ENCODE measurements at places on chromosomes 16 and 17. TPM values are rescaled to one million over a fixed set of nuclear protein-coding genes. Genes with fewer than 3 reads are reported as not detected.

DNA sequence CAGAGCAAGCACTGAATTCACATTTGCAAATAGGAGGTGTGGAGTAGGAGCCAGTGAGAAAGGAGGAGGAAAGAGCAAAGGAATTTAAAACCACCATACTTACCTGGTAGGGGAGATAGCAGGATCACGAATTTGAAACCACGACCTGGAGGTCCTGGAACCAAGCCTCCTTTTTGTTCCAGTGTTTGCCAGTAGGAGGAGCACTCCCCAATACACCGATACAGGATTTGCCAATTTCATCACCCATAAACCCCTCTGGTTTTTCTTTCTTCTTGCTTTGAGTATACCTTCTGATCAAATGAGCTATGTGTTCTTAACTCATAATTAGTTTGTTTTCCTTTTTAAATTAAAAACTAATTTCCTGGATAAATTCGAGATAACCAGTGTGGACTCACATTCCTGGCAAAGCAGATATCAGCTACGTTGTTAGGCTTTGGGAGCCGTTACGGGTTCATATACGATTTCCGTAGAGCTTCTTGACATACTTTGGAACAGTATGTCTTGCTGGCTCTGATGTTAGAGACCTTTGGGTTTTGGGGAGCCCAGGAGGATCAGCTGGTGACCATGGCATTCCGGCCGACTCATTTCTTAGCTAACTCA is 22.7 kb downstream of the BCO1 start:
- DNase-seq = peak; percentile 55
- H3K4me3 ChIP-seq = no peak overlapping the region
- no peaks in the 10 kb centered on the region for H3K36me3 ChIP-seq

- no peaks in the 10 kb centered on the region for H3K36me3 ChIP-seq
- H3K27ac ChIP-seq = no peak within 1 kb of the TSS
- H3K27me3 ChIP-seq = no peaks in the 10 kb centered on the region
- peak; percentile 67 for DNase-seq
Observed at GRCh38 chr16:83898463-83899271, at the start of gene MLYCD. TSS of gene MLYCD (plus strand) at chr16:83899115. CDS start at chr16:83899145, 30 bp downstream.

- no peaks in the 10 kb centered on the region for H3K27me3 ChIP-seq
- no peak overlapping the region for H3K4me3 ChIP-seq
- no peak for DNase-seq
- no peaks in the 10 kb centered on the region for H3K4me1 ChIP-seq
- no peak overlapping the region for H3K27ac ChIP-seq
- H3K36me3 ChIP-seq = no peaks in the 10 kb centered on the region
Observed at GRCh38 chr16:12429756-12430155, 373.9 kb downstream of the CPPED1 start.

DNA sequence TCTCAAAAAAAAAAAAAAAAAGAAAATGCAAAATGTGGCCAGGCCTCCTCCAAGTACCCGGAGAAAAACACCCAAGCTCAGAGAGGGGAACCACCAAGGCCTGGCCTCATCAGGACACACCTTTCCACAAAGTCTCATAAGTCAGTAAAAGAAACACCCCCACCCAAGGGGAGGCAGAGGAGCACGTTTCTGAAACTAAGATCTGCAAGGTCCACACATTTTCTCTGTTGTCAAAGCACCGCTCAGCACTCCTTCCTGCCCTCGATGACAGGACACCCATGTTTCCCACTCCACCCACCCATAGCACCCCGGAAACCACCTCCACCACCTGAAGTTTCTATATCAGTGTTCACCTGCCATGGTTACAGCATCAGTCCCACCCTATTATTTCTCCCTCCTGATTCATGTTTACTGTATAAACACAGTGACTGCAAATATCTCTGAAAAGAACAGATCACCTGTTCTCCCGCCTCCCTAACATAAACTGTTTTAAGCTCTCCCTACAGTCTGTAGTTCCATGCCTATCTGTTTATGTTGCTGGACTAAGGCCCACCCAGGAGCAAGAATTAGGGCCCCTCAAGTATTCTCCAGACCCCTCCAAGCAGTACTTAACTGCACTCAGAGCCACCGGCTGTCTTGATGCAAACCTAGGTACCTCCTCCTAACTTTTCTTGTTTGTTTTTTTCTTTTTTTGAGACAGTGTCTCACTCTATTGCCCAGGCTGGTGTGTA is 2.0 kb downstream of the CORO7 start:
- no peak for DNase-seq
- no peaks in the 10 kb centered on the region for H3K27me3 ChIP-seq
- no peak overlapping the region for H3K27ac ChIP-seq
- peaks cover 22% of the 10 kb centered on the region for H3K4me1 ChIP-seq
- H3K4me3 ChIP-seq = no peak overlapping the region
- H3K36me3 ChIP-seq = no peaks in the 10 kb centered on the region

DNA sequence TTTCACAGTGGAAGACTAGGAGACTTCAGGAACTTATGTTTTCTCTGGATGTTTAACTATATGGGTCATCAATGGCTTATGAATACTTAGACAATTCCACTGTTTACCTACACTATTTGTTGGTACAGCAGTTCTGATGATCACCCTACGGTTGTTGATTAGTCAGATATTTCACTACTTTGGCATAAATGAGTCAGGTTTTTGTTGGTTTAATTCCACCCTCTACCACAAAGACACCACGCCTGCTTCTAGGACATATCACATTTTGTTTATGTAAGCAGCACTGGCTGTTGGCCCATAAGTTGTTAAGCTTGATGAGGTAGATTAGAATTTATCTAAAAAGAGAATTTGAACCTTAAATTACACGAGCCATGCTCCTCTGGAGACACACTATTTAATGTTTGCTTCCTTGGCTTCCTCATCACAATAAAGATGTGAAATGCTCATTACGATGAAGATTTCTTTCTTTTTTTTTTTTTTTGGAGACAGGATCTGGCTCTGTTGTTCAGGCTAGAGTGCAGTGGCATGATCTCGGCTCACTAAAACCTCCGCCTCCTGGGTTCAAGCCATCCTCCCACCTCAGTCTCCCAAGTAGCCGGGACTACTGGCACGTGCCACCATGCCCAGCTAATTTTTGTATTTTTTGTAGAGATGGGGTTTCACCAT is 4.3 kb downstream of the GDE1 start:
- no peaks in the 10 kb centered on the region for H3K27me3 ChIP-seq
- H3K36me3 ChIP-seq = peaks cover 23% of the 10 kb centered on the region
- DNase-seq = peak; percentile 92
- H3K4me3 ChIP-seq = no peak overlapping the region

DNA sequence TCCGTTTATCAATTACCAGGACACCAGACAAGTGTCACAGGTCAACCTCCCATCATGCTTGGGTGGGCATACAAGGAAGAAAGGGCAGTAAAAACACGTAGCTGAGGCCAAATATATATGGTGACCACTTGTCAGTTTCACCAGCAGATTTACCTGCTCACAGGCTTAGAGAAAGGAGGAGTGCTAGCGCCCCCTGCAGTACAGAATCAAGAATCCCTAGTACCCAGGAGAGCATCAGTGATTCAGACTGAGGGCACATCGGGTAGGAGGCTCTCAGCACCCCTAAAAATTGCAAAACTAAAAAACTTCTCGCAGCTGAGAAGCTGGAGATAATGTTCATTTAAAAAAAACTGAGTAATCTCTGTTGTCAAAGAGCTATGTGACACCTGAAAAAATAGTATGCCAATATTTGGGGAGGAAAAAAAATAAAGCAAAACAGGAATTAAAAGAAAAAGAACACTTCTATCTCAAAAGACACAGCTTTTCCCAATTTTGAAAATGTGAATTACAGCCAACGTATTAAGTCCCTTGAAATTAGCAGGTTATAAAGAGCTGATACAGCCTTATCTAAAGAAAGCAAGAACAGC is 21.2 kb upstream of the MON1B start:
- peak; percentile 55 for DNase-seq
- H3K27ac ChIP-seq = no peak overlapping the region
- no peaks in the 10 kb centered on the region for H3K36me3 ChIP-seq
- H3K27me3 ChIP-seq = peaks cover 14% of the 10 kb centered on the region
- no peak overlapping the region for H3K4me3 ChIP-seq

DNA sequence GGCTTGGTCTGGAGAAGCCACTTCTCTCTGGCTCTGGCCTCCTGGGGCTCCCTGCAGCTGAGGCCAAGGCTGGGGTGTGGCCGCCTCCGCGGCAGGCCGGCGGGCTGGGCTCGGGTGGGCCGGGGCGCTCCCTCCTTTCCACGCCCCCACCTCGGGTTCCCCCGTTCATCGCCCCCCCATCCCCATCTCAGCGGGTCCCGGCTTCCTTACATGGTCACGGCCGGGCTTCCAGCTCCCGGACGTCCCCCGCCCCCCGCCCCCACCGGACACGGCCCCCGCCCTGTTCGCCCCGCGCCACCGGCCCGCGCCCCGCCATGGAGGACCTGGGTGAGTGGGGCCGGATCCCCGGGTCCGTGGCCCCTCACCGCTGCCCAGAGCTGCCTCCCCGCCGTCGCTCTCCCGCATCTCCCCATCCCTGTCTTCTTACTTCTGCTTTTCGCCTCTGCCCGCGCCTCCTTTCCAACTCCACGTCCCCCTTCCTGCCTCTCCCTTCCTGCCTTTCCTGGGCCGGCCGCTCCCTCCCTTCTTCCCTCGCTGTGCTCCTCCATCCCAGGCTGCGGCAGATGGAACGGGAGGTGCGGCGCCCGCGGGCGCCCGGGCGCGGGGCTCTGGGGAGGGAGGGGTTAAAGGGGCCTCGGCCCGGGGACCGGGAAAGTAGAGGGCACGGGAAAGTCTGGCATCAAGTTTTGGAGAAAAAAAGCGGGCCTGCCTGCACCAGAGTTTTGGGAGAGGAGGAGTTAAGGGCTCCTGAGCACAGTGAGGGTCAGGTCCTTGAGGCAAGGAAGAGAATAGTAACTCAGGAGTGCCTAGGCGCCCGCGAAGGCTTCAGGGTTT is at the start of gene TGFB1I1:
TGFB1I1 (plus strand) TSS at position 278 of the 834 bp plus-strand sequence; CDS start at position 315, 37 bp downstream.
- peak; percentile 8 for DNase-seq
- H3K4me1 ChIP-seq = no peaks in the 10 kb centered on the region
- no peaks in the 10 kb centered on the region for H3K36me3 ChIP-seq
- peak within 1 kb of the TSS; percentile 73 for H3K4me3 ChIP-seq
- no peaks in the 10 kb centered on the region for H3K27me3 ChIP-seq

GRCh38 chr17:5481451-5481850 is 4.5 kb downstream of the DERL2 start:
- peaks cover 69% of the 10 kb centered on the region for H3K36me3 ChIP-seq
- no peak for DNase-seq
- no peaks in the 10 kb centered on the region for H3K27me3 ChIP-seq
- H3K27ac ChIP-seq = no peak overlapping the region
- no peak overlapping the region for H3K4me3 ChIP-seq

GRCh38 chr16:56872863-56873391 is 7.9 kb downstream of the SLC12A3 start:
- no peak for DNase-seq
- no peaks in the 10 kb centered on the region for H3K27me3 ChIP-seq
- no peaks in the 10 kb centered on the region for H3K4me1 ChIP-seq
- no peaks in the 10 kb centered on the region for H3K36me3 ChIP-seq
- H3K27ac ChIP-seq = no peak overlapping the region
- no peak overlapping the region for H3K4me3 ChIP-seq

GRCh38 chr16:1485847-1486496 is 2.8 kb downstream of the PTX4 start:
- H3K36me3 ChIP-seq = no peaks in the 10 kb centered on the region
- peaks cover 12% of the 10 kb centered on the region for H3K4me1 ChIP-seq
- no peaks in the 10 kb centered on the region for H3K27me3 ChIP-seq
- DNase-seq = no peak
- no peak overlapping the region for H3K4me3 ChIP-seq
- H3K27ac ChIP-seq = no peak overlapping the region

CD300LB gene
- total RNA-seq = not detected

ABCC11 gene
- total RNA-seq = not detected

PLEKHH3 gene
- total RNA-seq = 27.8 TPM

TRPV3 gene
- total RNA-seq = 3.6 TPM

CLEC3A gene
- total RNA-seq = not detected

HCRT gene
- total RNA-seq = not detected
